Epithelial cell of esophagus (primary cell): ENCODE measurements at places on chromosomes 4 and X.
A peak's percentile ranks its signal among the peaks of the same experiment; 100 is the strongest.

GRCh38 chr4:2714918-2715317 is 41.2 kb downstream of the TNIP2 start:
- DNase-seq: no peak

DNA sequence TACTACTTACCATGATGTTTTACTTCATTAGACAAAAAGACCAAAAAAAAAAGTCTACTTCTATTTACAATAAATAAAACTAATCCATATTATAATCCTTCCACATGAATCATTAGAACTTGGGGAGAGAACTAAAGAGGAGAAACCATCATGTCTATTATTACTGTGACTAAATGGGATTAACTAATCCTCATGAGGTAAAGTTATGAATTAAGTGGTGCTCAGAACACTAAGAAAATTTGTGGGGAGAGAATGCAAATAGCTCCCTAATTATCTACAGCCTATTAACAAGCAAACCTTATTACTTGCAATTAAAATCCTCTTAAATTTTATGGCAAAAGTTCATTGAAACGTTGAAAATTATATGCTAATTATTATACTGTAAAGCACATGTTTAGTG is 68.8 kb downstream of the MAB21L2 start:
- no peak for DNase-seq

DNA sequence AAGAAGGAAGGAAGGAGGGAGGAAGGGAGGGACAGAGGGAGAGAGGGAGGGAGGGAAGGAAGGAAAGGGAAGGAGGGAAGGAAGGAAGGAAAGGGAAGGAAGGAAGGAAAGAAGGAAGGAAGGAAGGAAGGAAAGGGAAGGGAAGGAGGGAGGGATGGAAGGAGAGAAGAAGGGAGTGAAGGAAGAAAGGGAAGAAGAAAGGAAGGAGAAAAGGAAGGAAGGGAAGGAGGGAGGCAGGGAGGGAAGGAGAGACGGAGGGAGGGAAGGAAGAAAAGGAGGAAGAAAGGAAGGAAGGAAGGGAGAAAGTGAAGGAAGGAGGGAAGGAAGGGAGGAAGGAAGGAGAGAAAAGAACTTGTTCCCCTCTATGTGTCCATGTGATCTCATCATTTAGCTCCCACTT is 465.0 kb downstream of the KCTD8 start:
- DNase-seq: no peak

DNA sequence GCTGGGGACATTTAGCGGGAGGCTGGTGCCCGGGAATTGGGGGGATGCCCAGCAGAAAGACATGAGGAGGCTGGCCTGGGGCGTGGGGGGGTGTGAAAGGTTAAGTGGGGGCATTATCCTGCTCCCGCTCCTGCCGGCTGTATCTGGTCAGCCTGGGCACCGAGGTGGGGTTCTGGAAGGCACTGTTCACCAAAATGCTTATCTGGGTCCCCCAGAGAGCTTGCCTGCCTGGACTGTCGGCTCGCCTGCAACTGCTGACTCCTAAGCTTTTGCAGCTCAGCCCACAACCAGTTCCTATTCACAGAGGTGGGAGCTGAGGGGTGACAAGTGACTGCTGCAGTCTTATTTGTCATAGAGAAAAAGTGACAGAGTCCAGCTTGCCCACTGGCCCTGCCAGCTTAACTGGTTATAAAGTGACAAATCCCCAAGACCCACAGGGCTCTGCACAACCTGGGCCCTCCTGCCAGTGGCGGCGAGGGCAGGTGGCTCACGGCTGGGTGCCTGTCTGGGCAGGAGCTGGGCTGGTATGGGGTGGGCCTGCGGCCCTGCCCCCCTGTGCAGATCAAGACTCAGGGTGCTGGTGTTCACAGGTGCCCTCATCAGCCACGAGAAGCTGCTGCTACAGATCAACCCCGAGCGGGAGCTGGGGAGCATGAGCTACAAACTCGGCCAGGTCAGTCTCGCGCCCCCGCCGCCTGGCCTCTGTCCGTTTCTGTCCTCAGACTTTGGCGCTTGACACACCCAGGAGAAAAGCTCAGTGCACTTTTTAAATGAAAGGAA is 23.7 kb upstream of the MSANTD1 start:
- no peak for DNase-seq

DNA sequence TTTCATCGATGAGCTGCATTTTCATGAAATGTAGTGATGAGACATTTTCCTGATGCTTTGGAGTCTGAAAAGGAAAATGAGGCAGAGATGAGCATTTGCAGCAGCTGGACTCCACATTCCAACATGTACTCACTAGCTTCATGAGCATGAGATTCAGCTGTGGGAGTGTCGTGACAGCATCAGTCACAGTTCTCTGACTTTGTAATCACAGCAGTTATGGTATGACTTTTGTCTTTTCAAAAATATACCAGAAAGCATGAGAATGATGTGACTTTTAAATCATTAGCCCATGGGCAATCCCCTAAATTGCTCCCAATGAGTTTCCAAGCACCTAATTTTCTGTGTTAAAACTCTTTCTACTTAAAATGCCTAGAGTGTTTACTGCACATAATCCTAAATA is 18.3 kb upstream of the MSL3 start:
- no peak for DNase-seq

DNA sequence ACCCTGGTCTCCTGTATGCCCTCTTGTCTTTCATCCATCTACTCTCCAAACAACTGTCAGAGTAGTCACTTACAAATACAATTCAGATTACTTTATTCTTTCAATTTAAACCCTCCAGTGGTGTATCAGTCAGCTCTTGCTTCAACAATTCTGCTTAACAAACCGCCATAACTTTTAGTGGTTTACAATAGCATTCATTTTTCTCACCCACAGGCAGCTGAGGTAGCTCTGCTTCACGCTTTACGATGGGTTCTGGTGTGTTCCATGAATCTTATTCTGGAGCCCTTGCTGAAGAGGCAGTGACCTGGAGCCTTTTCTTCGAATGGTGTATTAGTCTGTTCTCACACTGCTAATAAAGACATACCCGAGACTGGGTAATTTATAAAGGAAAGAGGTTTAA is 86.2 kb upstream of the CAMK2D start:
- no peak for DNase-seq

DNA sequence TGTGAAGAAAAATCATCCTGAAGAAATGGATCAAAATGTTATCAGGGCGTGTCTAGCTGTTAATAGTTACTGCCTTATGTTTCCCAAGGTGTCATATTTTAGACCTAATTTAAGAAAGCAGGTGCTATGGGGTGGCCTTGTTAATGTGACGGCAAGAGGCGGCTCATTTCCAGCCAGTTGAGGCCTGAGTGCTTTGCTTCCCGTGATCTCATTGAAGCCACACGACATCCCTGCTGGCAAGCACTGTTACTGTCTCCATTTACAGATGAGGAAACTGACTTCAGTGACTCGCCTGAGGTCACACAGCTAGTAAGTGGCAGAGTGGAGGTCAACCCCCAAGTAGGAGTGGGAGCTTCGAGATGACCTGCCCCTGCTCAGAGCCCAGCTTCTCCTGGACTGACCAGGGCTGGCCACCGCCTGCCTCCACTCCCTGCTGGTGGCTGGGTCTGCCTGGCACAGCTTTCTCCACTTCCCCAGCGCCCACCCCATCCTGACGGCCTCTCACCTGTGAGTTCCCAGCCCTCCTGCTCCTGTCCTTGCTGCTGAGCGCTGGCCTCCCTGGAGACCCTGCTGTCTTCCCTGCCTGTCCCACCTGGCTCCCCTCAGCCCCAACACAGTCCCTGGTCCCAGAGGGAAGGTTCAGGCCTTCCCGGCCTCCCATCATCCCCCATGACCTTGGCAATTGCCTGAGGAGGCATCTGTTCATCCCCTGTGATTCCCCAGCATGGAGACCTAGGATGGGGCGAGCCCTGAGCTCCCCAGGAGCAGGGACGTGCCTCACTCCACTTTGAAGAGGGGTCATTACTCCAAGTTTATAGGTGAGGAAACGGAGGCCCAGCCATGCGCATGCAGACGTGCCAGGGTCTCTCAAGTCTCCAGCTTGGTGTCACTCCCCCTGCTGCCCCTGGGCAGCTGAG is 47.7 kb upstream of the SORCS2 start:
- no peak for DNase-seq

DNA sequence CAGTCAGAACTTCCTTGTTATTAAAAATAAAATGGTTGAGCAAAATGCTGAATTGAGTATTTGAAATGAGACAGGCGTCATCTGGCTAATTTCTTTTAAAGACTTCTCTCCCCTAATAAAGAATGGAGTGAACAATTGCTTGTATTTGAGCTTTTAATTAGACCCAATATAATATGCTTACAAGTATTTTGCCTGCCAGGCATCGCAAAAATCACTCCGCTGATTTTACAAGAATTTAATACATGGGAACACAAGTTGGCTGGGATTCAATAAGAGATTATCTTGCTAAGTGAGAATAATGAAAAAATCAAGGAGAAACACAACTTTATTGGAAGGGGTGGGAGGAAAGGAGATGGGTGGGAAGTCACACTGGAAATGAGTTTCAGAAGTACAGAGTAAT is 52.3 kb downstream of the KLF3 start:
- DNase-seq: no peak

- DNase-seq: peak; percentile 15
Measured at GRCh38 chrX:152025656-152026440, 51.4 kb upstream of the GABRE start.

GRCh38 chr4:176964116-176964691 is 171.5 kb upstream of the VEGFC start:
- DNase-seq: peak; percentile 59

- DNase-seq: no peak
Measured at GRCh38 chr4:3135155-3136011, 60.9 kb downstream of the HTT start.

DNA sequence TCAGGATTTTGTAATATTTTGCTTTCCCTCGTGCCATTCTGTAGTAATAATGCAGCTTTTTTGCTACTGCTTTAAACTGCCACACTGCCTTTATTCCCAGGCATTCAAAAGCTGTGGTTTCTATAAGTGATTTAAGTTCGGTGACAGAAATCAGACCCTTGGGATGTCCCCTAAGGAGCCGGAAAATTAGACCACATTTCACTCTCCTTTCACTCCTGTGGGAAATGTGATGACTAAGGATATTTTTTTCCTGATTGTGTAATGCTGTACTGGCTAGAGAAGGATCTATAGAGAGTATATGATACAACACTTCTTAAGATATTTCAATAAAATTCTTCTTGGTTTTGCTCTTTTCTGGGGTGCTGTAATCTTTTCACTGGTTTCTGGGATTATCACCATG is 24.4 kb downstream of the UGT2A3 start:
- DNase-seq: peak; percentile 35

DNA sequence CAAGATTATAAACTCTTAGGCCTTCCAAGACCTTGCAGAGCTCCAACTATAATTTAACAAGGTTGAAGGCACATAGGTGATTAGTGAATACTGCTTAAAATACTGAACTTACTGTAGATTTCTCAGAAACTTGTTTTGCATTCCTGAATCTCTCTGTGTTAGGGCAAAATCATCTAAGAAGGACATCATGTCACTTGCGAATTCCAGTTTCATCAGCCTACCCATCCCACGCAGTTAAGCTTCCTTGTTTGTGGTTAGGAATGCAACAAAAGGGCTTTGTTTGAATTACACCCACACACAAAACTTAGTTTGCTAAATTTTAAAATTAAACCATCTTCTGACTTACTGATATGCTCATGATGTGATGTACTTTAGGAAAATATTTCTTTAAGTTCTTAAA is 174.0 kb downstream of the SOWAHB start:
- peak; percentile 76 for DNase-seq

DNA sequence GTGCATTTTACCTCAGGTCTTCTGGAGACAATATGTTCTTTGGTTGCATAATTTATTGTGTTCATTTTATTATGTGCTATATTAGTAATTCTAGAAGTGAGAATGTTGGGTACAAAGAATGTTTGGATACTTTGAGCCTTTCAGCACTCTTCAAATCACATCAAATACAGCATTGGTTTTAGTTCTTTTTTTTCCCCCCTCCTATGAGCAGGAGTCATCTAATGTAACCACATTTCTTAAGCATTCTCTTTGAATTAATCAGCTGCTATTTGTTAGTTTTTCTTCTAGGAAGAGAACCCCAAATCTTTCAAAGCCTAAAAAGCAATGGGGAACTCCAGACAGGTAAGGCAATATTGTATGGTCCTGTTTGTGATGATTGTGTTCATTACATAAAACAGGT is 46.7 kb downstream of the ARL9 start:
- DNase-seq: no peak

DNA sequence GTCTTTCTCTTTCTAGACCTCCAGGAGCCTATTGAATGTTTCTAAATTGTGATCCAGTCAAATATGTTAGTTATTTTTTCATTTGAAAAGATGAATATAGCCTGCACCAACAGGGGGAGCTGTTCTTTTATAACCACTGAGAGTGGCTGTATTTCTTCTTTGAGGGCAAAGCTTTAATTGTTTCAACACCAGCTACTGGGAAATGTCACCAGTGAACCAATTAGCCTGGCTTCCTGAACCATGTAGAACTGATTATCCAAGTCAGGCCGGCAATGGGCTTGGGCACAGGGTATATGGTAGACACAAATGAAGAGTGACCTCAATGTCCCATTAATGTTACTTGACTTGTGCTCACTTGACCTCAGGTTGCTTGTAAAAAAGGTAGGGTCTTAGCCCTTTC is 4.8 kb upstream of the DAPP1 start:
- peak; percentile 73 for DNase-seq

GRCh38 chrX:49858341-49858740 is 20.9 kb upstream of the USP27X start:
- no peak for DNase-seq

DNA sequence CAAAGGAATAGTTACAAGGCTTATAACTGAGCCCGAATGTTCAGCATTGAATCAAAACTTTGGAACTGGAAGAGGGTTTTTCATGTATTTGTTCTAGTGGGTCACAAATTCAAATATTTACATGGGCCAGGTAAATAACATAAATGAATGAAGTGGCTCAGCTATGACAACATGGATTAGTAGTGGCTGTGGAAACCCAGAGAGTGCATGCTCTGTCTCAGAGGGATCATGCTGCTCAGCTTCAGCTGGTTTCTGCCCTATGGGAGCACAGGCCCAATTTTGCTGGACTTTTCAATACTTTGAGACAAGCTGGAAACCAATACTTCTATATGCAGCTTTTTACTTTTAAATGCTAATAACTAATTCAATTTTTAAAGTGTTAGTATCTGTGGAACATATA is 394.0 kb upstream of the TEX13C start:
- DNase-seq: no peak

DNA sequence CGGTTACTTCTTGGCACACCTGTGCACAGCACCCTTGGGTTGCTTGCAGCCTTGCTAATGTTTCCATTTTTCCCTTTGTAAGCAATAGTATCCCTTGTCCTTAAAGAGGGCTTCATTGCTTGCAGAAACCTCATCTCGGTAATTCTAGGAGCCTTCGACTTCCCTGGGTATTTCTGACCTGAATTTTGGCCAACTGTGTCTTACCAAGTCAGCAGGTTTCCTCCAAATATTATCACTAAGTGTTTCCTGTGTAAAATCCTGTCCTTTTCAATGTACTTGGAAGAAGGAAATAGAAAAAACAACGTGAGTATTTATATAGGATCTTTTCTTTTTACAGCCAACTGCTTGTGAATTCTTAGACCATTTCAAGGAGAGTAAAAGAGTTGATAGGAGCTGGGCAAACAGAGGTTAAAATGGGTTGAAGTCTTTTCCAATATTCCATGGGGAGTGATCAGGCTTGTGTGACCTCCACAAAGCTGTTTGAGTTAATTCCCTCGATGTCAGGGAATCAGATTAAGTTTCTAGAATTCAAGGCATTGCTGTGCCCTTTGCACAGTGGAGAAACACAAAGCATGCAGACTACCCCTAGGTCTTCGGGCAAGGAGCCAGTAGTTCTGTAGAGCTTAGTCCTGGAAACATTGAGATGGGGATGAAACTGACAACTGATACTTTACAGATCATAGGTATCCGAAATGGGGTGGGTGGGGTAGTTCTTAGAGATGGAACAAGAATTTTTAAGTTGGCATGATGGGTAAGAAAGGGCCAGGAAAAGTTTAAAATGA is 209.9 kb downstream of the CPE start:
- DNase-seq: no peak
